HepG2 (cell line): ENCODE measurements at places on chromosomes 11 and 22. TPM values are rescaled to one million over a fixed set of nuclear protein-coding genes. Genes with fewer than 3 reads are reported as not detected.

TAF10 gene
- polyA plus RNA-seq = 134 and 142 TPM in 2 replicates

- DNase-seq = no peak
These were observed 115.6 kb downstream of the DSCAML1 start for GRCh38 chr11:117681438-117681837.

DNA sequence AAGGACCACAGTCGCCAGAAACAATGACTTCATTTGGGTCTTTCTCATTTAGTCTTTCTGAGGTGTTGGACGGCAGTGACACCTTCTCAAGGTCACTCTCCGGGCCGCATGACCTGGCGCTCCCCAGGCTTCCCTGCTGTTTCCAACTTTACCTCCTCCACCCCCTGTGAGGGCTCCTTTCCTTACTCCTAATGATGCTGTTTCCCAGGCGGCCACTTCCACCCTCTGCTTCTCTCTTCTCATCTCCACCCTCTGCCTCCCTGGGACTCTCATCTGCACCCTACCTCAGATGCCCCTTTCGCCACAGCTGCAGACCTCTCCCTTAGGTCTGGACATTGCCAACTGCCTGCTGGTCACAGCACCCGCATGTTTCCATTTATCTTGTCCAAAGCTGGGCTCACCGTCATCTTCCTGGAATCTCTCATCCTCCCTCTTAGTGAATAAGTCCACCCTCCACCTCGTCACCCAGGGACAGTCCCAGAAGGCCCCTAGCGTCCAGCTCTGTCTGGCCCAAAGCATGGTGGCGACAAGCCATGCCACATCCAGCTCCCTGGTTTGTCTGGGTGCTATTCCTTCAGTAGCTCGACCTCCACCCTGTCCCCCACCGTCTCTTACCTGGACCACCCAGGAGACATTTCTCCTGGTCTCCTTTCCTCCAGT is 113.8 kb downstream of the BUD13 start:
- DNase-seq = no peak

GRCh38 chr11:113552271-113552670 is 77.1 kb upstream of the DRD2 start:
- no peak for DNase-seq

GRCh38 chr11:65290448-65291165 is 24.1 kb upstream of the CDC42EP2 start:
- no peak for DNase-seq
